SW480 (cell line): ENCODE measurements at places on chromosomes 6 and 20.
A peak's percentile ranks its signal among the peaks of the same experiment; 100 is the strongest.

DNA sequence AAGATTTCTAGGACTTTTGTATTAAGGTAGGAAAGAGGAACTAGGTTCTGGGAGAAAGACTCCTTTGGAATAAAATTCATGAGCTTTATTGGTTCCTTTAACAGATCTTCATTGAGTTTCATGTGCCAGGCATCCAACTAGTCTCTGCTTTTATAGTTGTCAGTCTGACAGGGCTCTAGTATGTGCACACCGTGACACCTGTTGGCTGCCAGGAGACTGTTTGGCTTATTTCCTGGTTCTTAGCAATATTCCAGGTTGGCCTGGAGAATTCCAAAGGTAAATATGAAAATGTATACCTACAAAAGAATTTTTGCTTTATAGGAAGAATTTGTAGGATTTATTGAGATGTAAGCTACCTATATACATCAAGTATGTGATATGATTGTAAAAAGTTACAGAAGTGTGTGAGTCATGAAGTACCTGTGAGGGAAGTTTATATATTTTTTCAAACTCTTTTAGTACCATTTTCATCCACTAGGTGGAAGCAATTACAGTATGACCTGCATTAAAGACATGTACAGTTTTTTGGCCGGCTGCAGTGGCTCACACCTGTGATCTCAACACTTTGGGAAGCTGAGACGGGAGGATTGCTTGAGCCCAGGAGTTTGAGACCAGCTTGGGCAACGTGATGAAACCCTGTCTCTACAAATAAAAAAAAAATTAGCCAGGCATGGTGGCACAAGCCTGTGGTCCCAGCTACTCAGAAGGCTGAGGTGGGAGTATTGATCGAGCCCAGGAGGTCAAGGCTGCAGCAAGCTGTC is 35.2 kb downstream of the NDUFAF5 start:
- peak; percentile 78 for DNase-seq

GRCh38 chr20:21505161-21505809 is 8.6 kb downstream of the NKX2-2 start:
- DNase-seq: peak; percentile 74

- no peak for DNase-seq
Measured at GRCh38 chr20:51237278-51237677, 214.4 kb upstream of the KCNG1 start.

- no peak for DNase-seq
Measured at GRCh38 chr6:139402876-139403386, 28.5 kb upstream of the CITED2 start.

- no peak for DNase-seq
Measured at GRCh38 chr20:18665135-18665534, 77.3 kb downstream of the DTD1 start.

GRCh38 chr6:43254138-43254817 is 11.0 kb downstream of the TTBK1 start:
- DNase-seq: no peak

- peak; percentile 67 for DNase-seq
Measured at GRCh38 chr20:986733-987355, 15.3 kb downstream of the RSPO4 start.
